ENCODE measurements at places on chromosomes 13 and 19. TPM values are rescaled to one million over a fixed set of nuclear protein-coding genes. Genes with fewer than 3 reads are reported as not detected.

Gene NLRP7
- not detected for total RNA-seq

Gene ZSCAN4
- total RNA-seq, result not detected

Gene GARIN5A
- total RNA-seq, result 2.8 TPM

Gene PSPN
- 0.28 TPM for total RNA-seq

- no peak for DNase-seq
Measured at GRCh38 chr19:43799502-43800142, 2.6 kb downstream of the LYPD5 start.

DNA sequence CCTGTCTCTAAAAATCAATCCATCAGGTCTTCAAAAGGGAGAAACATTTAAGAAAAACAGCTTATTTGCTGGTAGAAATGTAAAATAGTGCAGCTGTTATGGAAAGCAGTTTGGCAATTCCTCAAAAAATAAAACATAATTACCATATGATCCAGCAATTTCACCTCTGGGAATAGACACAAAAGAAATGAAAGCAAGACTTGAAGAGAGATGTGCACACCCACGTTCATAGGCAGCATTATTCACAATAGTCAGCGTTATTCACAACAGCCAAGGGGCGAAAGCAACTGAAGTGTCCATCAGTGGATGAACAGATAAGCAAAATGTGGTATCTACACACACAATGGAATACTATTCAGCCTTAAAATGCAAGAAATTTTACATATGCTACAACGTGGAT is 45.1 kb upstream of the DOCK9 start:
- no peak for DNase-seq

DNA sequence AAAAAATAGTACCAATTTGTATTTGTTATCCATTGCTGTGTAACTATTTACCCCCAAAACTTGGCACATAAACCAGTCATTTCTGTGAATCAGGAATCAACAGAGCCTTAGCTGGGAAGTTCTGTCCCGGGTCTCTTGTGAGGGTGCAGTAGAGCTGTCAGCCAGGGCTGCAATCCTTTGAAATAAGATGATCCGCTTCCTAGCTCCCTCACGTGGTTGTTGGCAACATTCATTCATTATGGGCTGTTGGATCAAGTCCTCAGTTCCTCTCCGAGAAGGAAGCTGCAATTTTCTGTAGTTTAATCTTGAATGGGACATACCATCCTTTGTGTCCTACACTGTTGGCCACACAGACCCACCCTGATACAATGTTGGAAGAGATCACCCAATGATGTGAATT is 277.2 kb downstream of the SUCLA2 start:
- no peak for DNase-seq

DNA sequence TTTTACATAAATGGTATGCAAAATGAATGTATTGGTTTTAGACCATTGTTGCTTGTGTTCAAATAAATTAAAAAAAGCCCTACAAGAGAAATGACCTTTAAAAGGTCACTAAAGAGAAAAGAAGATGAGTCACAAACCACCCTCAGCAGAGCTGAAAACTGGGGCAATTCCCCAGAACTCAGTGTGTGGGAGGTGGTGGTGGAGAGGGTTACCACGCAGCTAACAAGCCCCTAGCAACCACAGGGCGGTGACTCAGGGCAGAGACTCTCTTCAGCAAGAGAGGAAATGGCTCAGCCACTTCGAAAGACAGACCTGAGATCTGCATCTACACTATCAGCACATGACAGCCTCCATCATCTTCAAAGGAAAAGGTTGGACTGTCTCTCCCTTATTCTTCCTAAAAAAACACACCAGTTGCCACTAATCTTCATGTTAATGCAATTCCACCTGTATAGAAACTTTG is 29.4 kb upstream of the NDFIP2 start:
- DNase-seq, result peak; percentile 51

- DNase-seq, result no peak
Measured at GRCh38 chr13:113442354-113442984, 10.8 kb downstream of the ADPRHL1 start.

- peak; percentile 45 for DNase-seq
Measured at GRCh38 chr19:1232652-1233072, 5.1 kb downstream of the CBARP start.

DNA sequence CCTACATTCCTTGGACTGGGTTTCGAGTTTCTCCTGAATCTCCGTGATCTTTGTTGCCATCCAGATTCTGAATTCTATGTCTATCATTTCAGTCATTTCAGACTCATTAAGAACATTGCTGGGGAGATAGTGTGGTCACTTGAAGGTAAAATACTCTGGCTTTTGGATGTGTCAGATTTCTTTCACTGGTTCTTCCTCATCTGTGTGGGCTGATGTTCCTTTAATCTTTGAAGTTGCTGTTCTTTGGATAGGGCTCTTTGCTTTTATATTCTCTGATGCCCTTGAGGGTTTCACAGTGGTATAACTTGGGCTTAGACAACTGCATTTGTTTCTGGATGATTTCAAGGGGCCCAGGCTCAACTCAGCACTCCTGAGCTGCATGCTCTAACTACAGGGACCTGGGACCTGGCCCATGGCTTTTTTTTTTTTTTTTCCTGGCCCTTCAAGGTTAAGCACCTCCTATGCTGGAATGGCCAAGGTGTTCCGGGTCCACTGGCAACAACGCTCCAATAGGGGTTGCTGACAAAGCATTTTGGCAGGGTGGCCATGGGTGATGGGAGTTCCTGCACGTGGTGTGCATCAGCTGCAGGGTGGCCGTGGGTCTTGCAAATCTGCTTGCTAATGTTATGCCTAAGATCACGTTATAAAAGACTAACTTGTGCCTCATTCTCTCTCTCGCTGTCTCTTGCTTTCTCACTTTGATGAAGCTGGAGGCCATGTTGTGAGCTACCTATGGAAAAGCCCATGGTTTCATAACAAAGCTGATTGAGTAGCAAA is 5.9 kb upstream of the SIGLEC7 start:
- no peak for DNase-seq

- DNase-seq, result no peak
Measured at GRCh38 chr19:37505958-37506386, 767 bp upstream of the ZNF793 start.

GRCh38 chr13:94419304-94419924 is 60.1 kb downstream of the DCT start:
- no peak for DNase-seq

DNA sequence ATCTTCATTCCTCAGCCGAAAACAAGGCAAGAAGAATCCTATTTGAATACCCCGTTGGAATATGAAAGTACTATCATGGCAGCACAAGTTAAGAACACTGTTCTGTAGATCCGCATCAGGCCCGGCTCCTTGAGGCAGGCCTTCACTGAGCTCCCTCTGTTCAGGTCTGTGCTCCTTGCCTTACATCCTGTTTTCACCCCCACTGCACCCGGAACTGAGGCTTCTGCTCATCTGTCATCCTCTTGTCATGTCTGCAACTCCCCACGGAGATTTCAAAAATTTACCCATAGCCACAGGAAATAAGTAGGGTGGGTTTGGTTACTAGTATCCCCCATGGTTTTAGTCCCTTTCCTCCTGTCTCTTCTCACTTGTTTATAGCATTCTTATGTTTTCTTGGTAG is 861.9 kb downstream of the GPC5 start:
- no peak for DNase-seq

DNA sequence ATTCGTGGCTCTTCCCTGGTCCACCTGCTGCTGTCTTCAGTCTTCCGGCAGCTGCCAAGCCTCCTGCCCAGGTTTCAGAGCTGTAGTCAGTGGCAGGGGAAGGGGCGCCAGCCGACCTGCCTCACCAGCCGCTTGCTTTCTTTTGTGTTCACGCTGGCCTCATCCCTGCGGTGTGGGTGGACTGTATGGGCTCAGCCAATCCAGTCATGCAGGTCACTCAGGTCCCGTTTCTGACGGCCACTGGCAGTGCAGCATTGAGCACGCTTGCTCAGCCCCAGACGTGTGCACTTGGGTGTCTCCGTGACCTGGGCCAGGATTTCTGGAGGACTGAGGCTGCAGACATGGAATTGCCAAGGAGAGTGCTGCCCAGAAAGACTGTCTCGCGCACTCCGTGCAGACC is 26.0 kb downstream of the AP1M1 start:
- DNase-seq, result no peak

- DNase-seq, result peak; percentile 21
Measured at GRCh38 chr13:102729560-102730270, 34.9 kb upstream of the METTL21C start.

DNA sequence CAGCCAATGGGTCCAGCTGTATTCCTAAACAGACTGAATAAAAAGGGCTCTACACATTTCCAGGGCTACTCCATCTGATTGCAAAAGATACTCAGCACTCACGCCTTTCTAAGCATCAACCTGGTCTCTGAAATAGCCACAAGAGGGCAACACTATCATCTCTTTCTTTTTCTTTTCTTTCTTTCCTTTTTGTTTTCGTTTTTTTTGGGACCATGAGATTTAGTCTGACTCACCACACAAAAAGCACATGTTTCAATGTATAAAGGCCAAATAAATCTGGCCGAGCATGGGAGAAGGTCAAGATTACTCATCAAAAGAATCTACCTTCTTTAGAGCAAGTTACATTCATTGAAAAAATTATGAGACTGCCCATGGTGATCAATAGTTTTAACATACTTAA is 805.6 kb upstream of the ARGLU1 start:
- peak; percentile 59 for DNase-seq

- DNase-seq, result peak; percentile 82
Measured at GRCh38 chr19:38900202-38900629, 447 bp downstream of the NFKBIB start.

DNA sequence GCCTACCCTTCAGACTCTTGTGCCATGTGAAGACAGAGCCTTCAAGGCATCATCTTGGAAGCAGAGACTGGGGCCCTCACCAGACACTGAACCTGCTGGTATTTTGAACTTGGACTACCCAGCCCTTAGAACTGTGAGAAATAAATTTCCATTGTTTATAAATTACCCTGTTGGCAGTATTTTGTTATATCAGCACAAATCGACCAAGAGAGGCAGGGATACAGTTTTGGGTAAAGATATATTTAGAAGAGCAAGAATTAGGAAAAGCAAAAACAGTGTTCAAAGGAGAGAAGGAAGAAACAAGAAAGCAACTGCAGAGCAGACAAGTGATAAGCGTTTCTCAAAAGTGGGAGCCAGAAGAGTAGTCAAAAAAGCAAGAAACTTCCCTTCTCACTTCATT is 600.8 kb downstream of the DCT start:
- no peak for DNase-seq

GRCh38 chr13:24223341-24224231 is 63.1 kb downstream of the SPATA13 start:
- DNase-seq, result no peak

DNA sequence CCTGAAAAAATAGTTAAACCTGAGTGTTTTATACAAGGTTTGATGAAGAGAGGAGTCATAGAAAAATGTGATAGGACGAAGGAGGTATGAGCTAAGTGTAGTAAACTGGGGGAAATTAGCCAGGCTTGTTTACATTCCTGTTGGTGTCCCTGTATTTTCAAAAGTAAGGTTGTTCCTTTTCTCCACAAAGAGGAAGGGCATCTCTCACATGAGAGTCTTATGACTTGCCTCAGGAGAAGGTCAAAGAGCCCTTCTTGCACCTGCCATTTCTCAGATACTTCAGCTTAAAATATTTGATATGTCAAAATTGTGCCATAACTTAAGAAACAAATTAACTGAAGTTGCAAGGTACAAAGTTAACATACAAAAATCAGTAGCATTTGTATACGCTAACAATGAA is 3.6 kb upstream of the N4BP2L2 start:
- no peak for DNase-seq

GRCh38 chr13:109480011-109480955 is 306.1 kb downstream of the IRS2 start:
- no peak for DNase-seq

Data from HT-29 (cell line).